ENCODE measurements at places on chromosomes 3 and 15.
A peak's percentile ranks its signal among the peaks of the same experiment; 100 is the strongest.

- no peak for DNase-seq
Measured at GRCh38 chr15:35925275-35926006, 379.5 kb upstream of the DPH6 start.

- peak; percentile 65 for DNase-seq
Measured at GRCh38 chr3:128875556-128876120, 3.8 kb upstream of the ACAD9 start.

GRCh38 chr3:187507266-187507665, 139.1 kb downstream of the RTP4 start:
- no peak for DNase-seq

- no peak for DNase-seq
Measured at GRCh38 chr3:184800349-184800930, 11.5 kb upstream of the VPS8 start.

- DNase-seq = no peak
Measured at GRCh38 chr3:143210141-143210540, 90.6 kb downstream of the CHST2 start.

DNA sequence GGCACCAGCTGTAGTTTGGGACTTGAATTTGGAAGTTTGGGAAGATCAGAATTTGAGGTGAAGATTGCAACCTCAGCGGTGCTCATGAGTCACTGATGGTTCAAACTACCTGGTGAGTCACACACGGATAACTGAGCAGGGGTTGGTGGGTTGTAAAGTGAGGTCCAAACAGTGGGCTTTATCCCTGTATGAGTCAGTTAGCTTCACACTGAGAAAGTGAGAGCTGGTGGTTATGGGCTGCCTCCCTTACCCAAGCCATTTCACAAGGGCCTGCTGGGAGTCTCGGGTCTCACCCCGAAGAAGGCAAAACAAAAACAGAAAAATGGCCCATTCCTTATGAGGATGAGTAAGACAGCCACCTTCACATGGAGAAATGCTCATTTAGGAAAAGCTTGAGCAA, 77.0 kb downstream of the ITGA11 start:
- no peak for DNase-seq

- DNase-seq = peak; percentile 71
Measured at GRCh38 chr3:187744169-187745151, 808 bp downstream of the BCL6 start.

DNA sequence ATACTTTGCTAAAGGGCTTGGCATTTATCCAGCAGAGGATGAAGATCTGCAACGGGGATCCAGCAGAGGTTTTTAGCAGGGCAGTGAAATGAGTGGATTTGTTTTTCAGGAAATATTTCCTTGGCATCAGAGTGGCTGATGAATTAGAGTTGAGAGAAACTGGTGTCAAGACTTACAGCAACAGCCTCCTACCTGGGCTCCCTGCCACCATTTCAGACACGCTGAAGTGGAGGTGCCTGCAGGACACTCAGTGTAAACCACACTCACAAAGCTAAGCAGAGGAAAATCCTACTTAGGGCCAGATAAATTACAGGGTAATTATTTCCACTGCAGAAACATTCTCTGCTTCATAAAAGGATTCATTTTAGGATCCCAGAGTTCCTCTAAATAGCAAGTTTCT, 519.7 kb downstream of the FGF12 start:
- DNase-seq = no peak

DNA sequence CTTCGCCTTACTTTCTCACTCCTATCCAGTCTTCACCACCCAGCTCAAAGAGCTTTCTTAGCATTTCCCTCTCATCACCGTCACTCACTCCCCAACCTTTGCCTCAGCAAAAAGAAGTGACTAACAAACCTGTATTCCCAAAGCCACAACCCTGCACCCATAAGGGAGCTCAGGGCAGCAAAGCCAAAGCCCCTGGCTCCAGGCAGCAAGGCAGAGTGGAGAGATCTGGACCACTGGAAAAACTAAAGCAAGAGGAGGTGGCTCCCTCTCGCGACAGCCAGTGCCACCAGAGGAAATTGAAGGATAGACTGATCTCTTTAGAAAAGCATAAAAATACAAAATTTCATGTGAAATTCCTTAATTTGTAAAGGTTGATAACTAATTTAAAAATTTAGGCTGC, 25.1 kb upstream of the CDCP1 start:
- DNase-seq = no peak

- DNase-seq = no peak
Measured at GRCh38 chr15:38012894-38013293, 78.5 kb downstream of the TMCO5A start.
